ENCODE measurements at places on chromosomes 4 and X.

DNA sequence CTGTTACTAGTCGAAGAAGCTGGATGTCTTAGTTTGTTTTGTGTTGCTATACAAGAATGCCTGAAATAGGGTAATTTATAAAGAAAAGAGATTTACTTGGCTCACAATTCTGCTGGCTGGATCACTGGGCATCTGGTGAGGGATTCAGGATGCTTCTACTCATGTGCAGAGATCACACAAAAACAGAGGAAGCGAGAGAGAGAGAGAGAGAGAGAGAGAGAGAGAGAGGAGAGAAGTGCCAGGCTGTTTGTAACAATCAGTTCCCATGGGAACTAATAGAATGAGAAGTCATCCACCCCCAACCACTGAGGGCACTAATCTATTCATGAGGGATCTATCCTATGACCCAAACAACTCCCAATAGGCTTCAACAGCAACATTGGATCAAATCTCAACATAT, 66.2 kb upstream of the FAM9A start:
- no peak for DNase-seq

DNA sequence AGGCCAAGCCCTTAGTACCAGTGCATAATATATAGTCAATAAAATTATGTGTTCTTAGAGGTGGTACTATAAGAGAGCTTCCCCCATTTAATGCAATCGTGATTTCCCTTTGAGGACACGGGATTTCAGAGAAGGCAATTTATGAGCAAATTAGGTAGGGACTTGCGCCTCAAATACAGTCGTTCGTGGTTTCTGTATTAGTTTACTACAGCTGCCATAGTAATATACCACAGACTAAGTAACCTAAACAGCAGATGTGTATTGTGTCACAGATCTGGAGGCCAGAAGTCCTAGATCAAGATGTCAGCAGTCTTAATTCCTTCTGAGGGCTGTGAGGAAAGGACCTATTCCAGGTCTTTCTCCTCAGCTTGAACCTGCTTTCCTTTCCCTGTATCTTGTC, 1.5 kb upstream of the PUDP start:
- no peak for DNase-seq

GRCh38 chr4:159003420-159004253, 99.2 kb upstream of the RAPGEF2 start:
- DNase-seq = no peak

DNA sequence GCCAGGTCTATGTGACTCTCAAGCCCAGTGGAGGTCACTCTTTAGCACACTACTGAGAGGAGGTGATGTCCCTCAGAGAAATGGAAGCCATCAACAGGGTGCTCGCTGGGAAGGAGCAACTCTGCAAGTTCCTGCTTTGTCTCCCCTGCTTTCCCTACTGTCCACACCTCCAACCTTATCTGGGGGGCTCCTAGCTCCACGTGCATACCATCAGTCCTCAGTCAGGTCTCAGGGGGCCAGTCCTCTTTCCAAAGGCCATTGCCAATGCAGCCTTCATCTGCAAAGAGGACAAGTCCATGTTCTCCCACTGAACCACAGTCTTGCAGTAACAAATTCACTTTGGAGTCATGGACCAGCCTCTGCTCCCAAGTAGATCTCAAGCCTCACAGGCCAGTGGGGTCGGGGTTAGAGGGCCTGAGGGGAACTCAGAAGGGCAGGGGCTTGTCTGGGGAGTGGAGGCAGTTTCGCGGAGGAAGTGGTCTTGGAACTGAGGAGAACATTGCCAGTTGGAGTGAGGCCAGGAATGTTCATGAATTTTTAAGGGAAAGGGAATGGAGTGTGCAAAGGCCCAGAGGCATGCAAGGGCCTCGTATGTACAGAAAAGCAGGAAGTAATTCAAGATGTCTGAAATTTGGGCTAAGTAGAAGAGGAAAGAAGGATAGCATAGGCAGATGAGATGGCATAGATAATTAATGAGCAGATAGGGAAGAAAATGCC, 8.9 kb downstream of the RTL5 start:
- no peak for DNase-seq

DNA sequence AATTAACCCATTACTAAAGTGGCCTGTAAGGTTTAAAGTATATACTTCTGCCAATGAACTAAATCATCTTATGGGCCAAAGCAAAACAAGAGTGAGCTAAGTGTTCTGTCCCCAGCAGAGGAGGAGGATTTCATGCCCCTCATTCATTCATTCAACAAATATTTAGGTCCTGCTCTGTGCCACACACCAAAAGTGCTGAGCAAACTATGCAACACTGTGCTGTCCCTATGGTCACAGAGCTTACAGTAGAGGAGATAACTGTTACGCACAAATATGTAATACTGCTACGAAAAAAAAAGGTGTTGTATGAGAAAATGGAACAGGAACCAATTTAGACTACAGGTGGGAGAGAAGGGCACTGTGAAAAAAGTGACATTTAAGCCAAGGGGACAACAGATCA, 1.7 kb downstream of the SH3KBP1 start:
- DNase-seq = no peak

- DNase-seq = no peak
Observed at GRCh38 chr4:147969573-147970385, 237.9 kb downstream of the ARHGAP10 start.

GRCh38 chr4:184386271-184386781, 88.0 kb downstream of the IRF2 start:
- DNase-seq = no peak

DNA sequence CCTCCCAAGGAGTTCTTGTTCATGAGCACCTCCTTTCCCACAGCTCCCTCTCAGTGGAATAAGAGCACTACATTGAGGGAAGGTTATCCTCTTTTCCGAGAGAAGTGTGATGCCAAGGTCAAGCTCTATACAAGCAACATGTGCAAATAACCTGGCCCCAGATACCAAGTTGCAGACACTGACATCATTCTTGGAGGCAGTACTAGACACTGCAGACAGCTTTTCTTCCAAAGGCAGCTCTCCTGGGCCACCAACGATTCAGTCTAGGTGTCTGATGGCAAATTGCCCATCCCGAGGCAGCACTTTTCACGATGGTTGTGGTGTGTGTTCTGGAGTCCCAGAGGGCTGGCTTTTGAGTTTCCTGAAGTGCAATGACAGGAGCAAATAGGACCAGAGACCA, 384.9 kb downstream of the TLL1 start:
- DNase-seq = no peak

DNA sequence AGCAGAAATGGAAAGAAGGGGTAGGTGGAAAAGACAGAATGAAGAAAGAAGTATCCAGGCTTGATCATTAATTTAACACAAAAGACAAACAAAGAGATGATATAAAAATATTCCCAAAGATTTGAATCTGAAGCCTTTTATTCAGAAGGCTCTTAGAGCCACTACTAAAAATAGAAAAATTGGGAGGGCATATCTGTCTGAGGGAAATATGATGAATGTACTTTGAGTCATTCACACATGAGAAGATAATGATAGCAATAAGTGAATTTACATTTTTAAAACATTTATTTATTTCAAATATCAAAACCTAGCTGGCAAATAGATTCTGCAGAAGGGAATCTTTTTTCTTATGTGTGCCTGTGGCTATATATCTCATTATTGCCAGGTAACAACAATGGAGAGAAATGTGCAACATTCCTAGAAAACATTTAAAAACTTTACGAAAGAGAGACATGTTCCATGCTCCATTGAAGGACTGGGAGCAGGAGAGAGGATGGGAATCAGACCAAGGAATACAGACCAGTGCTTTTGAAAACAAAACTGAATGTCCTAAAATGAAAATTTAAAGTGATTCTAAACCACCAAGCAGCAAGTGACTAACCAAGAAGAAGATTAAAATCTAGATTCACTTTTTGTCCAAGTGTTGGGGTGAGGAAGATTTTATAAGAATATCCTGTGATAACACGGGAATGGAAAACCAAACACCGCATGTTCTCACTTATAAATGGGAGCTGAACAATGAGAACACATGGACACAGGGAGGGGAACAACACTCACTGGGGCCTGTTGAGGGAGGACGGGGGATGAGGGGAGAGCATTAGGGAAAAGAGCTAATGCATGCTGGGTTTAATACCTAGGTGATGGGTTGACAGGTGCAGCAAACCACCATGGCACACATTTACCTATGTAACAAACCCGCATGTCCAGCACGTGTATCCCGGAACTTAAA, 41.2 kb downstream of the ANXA5 start:
- no peak for DNase-seq

GRCh38 chr4:142355421-142355930, 490.6 kb downstream of the INPP4B start:
- DNase-seq = no peak

GRCh38 chr4:175906384-175906783, 94.3 kb upstream of the GPM6A start:
- DNase-seq = no peak

- DNase-seq = no peak
Observed at GRCh38 chrX:47831788-47832187, 4.9 kb upstream of the ZNF81 start.

- DNase-seq = no peak
Observed at GRCh38 chr4:119035951-119036737, 99.5 kb upstream of the MYOZ2 start.

- DNase-seq = no peak
Observed at GRCh38 chr4:722169-722725, 16.6 kb downstream of the PCGF3 start.

GRCh38 chrX:103183912-103184311, 31.0 kb upstream of the BEX4 start:
- DNase-seq = no peak

GRCh38 chr4:102764901-102765300, 4.1 kb upstream of the MANBA start:
- no peak for DNase-seq

DNA sequence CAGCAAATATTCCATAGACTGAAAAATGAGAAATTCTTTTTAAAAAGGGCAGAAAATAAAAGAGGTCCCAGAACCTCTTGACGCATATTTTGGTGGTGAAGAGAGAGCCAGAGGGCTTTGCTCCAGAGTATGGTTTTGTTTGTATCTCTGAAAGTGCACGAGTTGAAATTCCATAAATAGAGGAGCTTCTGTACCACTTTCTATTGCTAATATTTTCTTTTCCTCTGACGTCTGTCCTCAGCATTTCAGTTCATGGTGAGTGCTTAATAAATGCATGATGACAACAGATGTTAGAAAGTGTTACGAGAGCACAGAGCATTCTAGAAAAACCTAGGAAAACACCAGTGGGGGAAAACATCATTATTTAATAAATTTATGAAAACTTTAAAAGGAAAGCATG, 145.6 kb downstream of the AMELX start:
- DNase-seq = no peak

DNA sequence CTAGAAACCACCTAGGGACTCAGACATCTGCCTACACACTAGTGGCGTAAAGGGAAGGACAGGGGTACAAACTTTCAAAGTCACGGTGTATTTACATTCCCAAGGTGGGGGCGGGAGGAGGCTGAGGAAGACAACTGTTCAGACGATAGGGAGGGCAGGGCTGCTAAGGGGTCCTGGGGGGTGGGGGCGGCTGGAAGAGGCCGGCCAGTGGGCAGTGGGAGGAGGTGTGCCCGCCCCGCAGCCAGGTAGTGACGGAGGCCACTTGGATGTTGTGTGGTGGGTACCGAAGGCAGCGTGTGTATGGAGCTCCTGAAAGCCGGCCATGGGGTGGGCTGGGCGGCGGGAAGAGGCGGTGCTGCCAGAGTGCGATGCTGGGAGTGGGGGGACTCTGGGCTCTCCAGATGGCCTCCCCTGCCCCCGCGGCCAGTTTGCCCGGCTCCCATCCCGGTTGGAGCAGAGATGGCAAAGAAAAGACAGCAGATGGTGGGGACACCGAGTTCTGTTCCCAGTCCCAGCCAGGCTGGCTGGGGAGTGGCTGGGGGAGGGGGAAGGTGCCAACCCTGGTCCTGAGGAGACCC, 24.2 kb downstream of the L1CAM start:
- no peak for DNase-seq

GRCh38 chr4:114494246-114494803, 104.3 kb upstream of the UGT8 start:
- DNase-seq = no peak

GRCh38 chr4:71691416-71692073, 92.3 kb downstream of the GC start:
- DNase-seq = no peak

DNA sequence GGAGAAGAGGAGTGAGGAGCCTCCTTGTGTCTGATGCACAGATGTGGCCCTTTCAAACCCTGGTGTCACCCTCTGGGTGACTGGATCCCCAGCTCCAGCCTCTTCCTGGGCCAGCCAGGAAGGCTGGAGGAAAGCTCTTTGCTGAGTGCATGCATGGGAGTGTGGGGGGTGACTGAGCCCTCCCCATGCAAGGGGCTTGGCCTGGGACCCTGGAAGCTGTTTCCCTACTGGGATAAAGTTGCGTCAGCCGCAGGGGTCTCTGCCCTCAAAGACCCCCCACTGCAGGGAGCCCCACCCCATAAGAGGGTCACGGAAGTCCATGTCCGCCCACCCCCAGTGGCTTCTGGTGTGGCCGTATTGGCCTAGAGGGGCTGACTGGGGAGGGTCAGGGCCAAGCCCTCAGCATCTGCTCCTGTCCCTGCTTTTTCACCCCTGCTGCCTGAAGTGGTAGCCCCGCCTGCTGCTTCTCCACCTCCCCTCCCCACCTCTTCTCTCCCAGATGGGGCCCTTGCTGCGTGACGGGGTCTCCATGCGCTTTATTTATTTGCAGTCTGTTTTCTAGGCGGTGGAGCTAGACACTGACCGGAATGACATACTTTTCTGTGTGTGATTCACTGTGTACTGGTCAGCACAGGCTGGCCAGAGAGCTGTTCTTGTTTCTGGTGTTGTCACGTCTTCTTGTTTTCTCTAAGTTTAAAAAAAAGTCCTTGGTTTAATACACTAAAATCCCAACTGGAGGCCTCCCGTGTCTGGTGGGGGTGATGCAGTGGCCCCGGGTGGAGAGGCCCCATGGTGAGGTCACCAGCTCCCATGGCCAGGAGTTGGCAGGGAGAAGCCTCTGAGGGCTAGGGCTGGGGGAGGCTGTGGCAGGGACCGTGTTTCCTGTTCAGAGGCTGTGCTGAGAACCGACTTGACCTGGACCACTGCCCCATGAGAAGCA, 3.6 kb downstream of the SMIM10L2A start:
- no peak for DNase-seq

GRCh38 chrX:22053481-22053880, 21.4 kb downstream of the PHEX start:
- no peak for DNase-seq

DNA sequence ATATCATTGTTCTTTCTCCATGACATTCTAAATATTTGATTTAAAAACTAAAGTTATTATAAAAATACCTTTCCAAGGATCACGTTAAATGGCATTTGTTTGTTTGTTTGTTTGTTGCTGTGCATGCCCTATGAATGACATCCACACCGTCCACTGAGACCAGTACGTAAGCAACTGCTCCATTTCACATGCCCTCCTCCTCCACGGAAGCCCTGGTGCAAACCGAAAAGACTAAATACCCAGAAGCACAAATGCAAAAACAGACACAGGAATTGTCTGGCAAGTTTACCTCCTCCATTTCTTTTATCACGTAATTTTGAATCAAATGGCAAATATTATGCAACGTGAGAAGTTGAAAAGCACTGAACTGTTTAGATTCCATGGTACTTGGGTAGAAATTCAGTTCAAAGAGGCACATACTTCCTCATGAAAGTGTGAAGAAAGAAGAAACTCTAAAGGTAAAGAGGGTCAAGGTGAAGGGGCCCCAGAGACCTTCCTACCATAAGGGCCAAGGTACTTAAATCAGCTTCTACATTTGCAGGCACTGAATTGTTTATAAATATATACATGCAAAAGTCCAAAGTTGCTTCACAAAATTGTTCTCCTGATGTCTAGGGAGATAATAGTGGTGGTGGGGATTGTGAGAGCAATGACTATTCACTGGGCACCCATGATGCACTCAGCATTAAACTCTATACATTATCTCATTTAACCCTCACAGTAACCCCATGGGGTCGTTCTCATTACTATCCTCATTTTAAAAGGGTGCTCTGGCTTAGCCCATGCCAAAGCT, 23.4 kb downstream of the IRF2 start:
- no peak for DNase-seq
